ENCODE measurements at places on chromosomes 5 and 9.

DNA sequence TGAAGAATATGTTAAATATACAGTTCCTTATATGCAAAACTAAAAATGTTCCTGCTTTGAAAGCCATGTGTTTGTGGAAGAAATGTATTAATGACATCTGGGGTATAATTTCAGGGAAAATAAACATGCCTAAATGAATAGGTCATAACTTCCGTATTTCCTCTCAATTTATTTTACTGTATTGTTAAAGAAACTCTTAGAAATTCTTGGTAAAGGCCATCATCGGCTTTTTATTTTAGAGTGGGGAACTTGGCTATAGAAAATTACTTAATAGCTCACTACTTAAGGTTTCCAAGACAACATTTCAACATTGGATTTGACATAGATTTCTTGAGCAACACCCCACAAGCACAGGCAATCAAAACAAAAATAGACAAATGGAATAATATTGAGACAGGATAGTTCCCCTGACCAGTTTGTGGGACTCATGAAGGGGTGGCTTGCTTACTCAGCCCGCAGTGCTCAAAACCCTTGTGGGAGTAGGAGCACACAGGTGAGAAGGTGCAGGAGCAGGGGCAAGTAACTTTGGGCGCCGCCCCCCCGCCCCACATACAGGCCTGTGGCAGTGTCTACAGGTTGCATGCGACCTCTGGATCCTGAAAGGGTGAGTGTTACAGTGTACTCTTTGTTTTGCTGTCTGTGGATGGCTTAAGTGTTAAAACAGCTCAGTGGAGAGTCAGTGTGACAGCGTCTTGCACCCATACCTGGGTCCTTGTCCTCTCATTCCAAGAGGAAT, 891.4 kb upstream of the C9orf72 start:
- DNase-seq: no peak

- DNase-seq: no peak
These were observed 36.0 kb downstream of the RCL1 start for GRCh38 chr9:4828761-4829160.

GRCh38 chr5:106167766-106168165, 1503.0 kb downstream of the EFNA5 start:
- DNase-seq: no peak

GRCh38 chr9:20557890-20558565, 64.3 kb downstream of the MLLT3 start:
- no peak for DNase-seq

GRCh38 chr9:92247981-92248380, 45.5 kb downstream of the IARS1 start:
- DNase-seq: no peak

DNA sequence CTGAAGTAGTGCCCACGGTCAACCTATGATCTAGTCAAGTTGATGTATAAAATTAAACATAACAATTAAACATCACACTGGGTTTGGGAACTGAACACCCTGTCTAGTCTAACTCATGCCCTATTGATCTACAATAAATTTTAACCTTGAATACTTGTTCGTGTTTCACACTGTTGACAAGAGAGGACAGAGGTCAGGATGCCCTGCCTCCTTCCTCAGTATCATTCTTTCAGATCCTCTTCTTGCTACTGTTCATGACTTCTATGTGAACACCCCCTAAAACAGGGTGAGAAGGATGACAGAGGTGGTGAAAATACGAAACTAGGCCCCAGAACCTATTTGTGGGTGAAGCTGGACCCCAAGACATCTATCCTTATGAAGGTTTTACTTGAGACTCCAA, 8.1 kb upstream of the MAT2B start:
- no peak for DNase-seq

GRCh38 chr9:36166168-36166927, 2.8 kb upstream of the CCIN start:
- peak; percentile 89 for DNase-seq

DNA sequence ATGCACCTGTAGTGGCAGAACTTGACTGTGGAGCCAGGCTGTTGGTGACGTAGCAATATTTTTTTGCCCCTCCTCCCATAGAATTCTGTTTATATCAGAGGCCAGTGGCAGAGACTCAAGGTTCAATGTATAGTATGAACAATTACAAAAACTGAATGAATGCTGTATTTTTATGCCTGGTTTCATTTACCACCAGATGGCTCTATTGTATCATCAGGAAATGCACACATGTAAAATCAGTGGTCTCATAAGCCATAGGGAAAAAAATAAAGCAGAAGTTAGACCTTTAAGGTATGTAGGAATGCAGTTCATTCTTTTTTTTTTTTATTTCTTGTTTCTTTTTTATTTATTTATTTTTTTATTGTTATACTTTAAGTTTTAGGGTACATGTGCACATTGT, 43.6 kb downstream of the CCDC192 start:
- no peak for DNase-seq

- no peak for DNase-seq
These were observed 54.2 kb downstream of the GRIA1 start for GRCh38 chr5:153544706-153545105.

GRCh38 chr5:134223406-134224248, 2.2 kb downstream of the PPP2CA start:
- DNase-seq: no peak

Measured in sciatic nerve (tissue), 2 donors.